ENCODE measurements at places on chromosomes 3 and 15.

DNA sequence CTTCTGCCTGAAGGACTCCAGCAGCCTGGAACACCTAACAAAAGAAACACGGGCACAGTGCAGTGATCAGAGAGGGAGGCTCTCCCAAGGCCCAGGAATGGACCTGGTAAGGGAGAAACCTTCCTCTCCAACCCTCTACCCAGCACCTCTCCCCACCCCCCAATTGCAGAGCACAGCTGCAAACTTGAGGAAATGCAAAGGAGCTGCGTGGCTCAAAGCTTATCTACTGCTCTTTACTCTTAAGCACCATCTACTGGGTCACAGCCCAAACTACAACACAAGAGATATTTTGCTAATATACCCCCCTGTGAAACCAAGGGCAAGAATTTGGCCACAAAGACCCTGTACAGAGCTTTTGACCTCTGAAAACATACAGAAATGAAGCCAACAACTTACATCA is 328.3 kb downstream of the OXSM start:
- DNase-seq = no peak

DNA sequence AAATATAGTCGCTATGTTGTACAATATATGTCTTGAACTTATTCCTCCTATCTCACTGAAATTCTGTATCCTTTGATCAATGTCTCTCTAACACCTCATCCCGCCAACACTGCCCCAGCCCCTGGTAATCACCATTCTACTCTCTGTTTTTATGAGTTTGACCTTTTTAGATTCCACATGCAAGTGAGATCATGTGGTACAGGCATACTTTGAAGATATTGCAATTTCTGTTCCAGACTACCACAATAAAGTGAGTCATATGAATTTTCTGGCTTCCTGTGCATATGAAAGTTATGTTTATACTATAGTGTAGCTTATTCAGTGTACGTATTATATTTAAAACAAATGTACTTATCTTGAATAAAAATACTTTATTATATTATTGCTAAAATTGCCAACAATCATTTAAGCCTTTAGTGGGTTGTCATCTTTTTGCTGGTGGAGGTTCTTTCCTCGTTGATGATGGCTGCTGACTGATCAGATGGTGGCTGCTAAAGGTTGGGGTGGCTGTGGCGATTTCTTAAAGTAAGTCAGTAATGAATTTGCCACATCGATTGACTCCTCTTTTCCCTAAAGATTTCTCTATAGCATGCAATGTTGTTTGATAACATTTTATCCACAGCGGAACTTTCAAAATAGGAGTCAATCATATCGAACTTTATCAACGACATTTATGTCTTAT is 257.2 kb downstream of the NFKBIZ start:
- DNase-seq = no peak

DNA sequence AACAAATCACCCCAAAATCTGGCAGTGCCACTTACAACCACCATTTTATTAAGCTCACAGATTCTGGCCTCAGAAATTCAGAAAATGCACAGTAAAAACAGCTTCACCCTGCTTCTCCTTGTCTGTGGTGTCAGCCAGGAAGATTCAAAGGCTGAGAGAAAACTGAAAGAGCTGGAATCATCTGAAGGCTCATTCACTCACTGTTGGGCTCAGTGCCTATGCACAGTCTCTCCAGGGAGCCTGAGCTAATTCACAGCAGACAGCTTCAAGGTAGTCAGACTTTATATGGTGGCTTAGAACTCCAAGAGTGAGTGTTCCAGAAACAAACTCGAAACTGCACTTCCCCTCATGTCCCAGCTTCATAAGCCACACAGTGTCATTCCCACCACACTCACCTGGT is 16.5 kb upstream of the PLOD2 start:
- DNase-seq = no peak

DNA sequence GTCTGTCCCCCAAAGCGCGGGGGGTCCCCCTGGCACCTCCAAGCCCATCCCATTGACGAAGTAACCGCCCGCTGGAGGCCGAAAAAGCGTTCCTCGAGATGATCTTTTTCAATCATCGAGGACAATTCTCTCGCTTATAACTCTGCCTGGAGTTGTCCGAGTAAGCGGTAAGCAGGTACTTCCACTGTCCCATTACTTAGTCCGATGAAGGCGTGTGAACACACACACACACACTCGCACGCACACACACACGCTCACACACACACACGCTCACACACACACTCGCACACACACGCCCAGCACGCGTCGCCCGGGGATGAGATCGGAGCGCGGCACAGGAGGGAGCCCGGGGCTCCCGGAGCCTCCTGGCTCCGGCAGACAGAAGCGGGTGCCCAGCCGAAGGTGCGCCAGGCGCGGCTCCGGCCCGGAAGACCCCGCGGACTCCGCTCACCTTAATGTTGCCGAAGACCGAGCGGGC is 430 bp downstream of the SLCO2A1 start:
- no peak for DNase-seq
